ENCODE measurements at places on chromosomes 2 and 18. TPM values are rescaled to one million over a fixed set of nuclear protein-coding genes. Genes with fewer than 3 reads are reported as not detected.

DNA sequence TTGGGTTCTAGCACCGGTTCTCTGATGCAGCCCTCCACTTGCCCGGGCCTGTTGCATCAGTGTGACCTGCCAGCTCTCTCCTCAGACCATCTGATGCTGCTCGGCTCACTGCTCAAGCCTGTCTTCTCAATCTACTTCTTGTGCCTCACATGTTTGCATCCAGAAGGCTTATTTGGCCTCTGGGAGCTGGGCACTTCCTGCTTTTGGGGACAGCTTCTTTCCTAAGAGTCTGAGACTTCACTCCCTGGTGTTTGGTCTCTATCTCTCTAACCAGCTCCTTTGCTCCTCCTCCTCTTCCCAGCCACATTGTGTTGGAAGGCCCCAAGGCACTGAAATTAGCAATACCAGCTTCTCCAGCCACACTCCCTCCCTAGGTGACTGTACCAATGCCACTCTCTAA is 212.8 kb downstream of the CDCA7 start:
- H3K27ac ChIP-seq, result no peak overlapping the region
- H3K4me1 ChIP-seq, result peaks cover 9% of the 10 kb centered on the region
- no peak overlapping the region for H3K4me3 ChIP-seq
- no peaks in the 10 kb centered on the region for H3K36me3 ChIP-seq

DNA sequence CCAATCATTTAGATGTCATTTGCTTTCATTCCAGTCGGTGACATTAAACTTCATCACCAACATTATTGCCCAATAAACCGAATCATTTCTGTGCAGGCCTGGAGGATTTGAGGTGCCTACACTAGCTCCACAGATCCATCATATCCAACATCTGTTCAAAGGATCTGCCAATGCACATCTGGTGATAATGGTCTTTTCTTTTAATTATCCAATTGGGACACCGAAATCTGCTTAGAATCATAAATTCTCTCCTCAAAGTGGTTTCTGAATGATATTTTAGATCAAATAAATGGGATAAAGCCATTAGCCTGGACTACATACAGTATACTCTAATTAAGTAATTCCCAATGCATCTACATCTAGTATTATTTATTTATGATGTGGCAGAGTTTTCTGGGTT is 85.6 kb downstream of the ABCA12 start:
- H3K27ac ChIP-seq, result no peak overlapping the region
- no peak for DNase-seq
- H3K36me3 ChIP-seq, result no peaks in the 10 kb centered on the region
- H3K4me3 ChIP-seq, result no peak overlapping the region
- no peaks in the 10 kb centered on the region for H3K27me3 ChIP-seq

The TLX2 gene
- not detected for polyA plus RNA-seq

GRCh38 chr18:3525870-3526420 is 76.0 kb downstream of the TGIF1 start:
- H3K4me1 ChIP-seq, result no peaks in the 10 kb centered on the region
- DNase-seq, result no peak
- no peaks in the 10 kb centered on the region for H3K27me3 ChIP-seq
- H3K36me3 ChIP-seq, result no peaks in the 10 kb centered on the region
- no peak overlapping the region for H3K27ac ChIP-seq

- H3K36me3 ChIP-seq, result no peaks in the 10 kb centered on the region
- H3K27ac ChIP-seq, result no peak overlapping the region
These were observed 425.4 kb upstream of the TRIB2 start for GRCh38 chr2:12291303-12291702.

DNA sequence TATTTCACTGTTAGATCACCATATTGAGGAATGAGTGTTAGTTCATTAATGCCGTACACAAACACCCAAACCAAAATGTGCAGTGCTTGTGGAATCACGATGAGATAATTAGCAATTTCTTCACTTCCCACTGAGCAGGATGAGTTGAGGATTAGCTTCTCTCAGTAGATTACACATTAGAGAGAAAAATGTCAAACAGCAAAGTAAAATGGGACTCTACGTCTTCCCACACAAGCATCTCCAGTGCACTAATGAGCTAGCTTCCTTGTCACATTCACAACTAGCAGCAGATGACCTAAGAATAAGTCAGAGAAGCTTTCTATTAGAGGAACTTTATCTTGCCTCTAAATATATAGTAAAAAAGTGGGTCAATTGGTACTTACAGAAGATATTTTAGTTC is 926.9 kb downstream of the TSN start:
- H3K27me3 ChIP-seq, result no peaks in the 10 kb centered on the region
- no peak overlapping the region for H3K4me3 ChIP-seq
- H3K36me3 ChIP-seq, result no peaks in the 10 kb centered on the region
- H3K4me1 ChIP-seq, result no peaks in the 10 kb centered on the region

- H3K4me1 ChIP-seq, result no peaks in the 10 kb centered on the region
- DNase-seq, result no peak
- H3K36me3 ChIP-seq, result no peaks in the 10 kb centered on the region
- no peak overlapping the region for H3K27ac ChIP-seq
- no peak overlapping the region for H3K4me3 ChIP-seq
These were observed 84.1 kb downstream of the HS6ST1 start for GRCh38 chr2:128234613-128235012.

DNA sequence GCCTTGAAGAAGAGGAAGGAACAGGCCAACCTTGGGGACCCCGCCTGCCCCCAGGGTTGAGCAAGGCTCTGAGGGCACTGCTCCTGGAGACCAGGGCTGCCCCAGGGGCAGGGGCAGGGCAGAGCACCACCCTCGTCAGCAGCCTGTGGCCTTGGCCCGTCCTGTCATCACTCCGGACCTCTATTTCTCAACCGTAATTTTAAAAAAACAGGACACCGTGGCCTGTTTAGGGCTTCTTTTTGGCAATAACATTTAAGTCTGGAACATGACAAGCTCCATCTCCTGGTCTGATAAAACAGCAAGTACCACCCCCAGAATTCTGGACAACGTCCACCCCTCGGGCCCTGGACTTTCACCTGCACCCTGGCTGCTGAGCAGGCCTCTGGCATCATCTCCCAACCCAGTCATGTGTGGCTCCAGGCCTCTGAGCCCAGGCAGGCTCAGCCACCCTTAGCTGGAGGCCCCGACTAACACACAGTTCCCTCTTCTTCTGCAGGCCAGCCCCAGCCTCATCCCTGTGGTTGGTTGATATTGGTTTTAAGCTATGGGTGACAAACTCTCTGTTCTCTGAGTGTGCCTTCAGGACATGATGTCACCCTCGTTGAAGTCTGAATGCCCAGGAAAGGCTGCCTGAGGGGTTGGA is 22.6 kb upstream of the ID2 start:
- H3K4me3 ChIP-seq, result no peak overlapping the region
- H3K36me3 ChIP-seq, result no peaks in the 10 kb centered on the region
- DNase-seq, result no peak
- H3K27me3 ChIP-seq, result no peaks in the 10 kb centered on the region
- no peaks in the 10 kb centered on the region for H3K4me1 ChIP-seq
- no peak overlapping the region for H3K27ac ChIP-seq

- no peaks in the 10 kb centered on the region for H3K27me3 ChIP-seq
- DNase-seq, result no peak
These were observed 25.3 kb upstream of the SEMA4C start for GRCh38 chr2:96895032-96895745.

The KLHL41 gene
- polyA plus RNA-seq, result 0.87 TPM

The SLC30A3 gene
- polyA plus RNA-seq, result 0.15 TPM

The TMEM247 gene
- not detected for polyA plus RNA-seq

The NPAS2 gene
- 20.6 TPM for polyA plus RNA-seq

GRCh38 chr2:579961-580360 is 97.2 kb downstream of the TMEM18 start:
- no peak for DNase-seq
- no peak overlapping the region for H3K4me3 ChIP-seq
- no peak overlapping the region for H3K27ac ChIP-seq
- H3K4me1 ChIP-seq, result no peaks in the 10 kb centered on the region

- H3K27ac ChIP-seq, result peak overlapping the region; percentile 27
- no peaks in the 10 kb centered on the region for H3K27me3 ChIP-seq
- H3K4me1 ChIP-seq, result peaks cover 13% of the 10 kb centered on the region
- H3K4me3 ChIP-seq, result no peak overlapping the region
- no peaks in the 10 kb centered on the region for H3K36me3 ChIP-seq
- DNase-seq, result peak; percentile 44
These were observed 45.3 kb upstream of the ROCK2 start for GRCh38 chr2:11389551-11390398.

- H3K27ac ChIP-seq, result no peak overlapping the region
- no peak for DNase-seq
- no peak overlapping the region for H3K4me3 ChIP-seq
These were observed 44.5 kb downstream of the GREB1 start for GRCh38 chr2:11578081-11578948.

DNA sequence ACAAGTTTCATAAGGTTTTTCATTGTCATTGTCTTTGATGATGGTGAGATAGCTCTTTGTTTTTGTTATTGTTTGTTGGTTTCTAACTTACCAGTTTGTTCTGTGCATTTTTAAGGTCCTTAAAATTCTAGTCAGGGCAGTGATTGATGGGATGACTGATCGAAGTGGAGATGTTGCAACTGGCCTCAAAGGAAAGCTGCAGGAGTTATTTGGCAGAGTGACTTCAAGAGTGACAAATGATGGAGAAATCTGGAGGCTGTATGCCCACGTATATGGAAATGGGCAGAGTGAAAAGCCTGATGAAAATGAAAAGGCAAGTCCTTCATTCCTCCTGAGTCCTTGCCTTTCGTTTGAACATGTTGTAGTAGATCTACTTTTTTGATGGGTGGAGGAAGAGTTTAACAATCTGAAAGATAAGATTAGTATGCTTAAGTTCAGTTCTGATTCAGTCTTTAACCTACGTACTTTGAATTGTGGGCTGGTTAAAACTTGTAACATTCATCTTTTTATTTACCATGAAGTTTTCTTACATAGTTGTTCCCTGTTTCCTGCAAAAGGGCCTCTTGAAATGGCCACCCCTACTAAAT is 135.8 kb upstream of the LTBP1 start:
- no peak overlapping the region for H3K4me3 ChIP-seq
- H3K4me1 ChIP-seq, result no peaks in the 10 kb centered on the region
- no peaks in the 10 kb centered on the region for H3K27me3 ChIP-seq
- DNase-seq, result no peak
- H3K27ac ChIP-seq, result no peak overlapping the region
- no peaks in the 10 kb centered on the region for H3K36me3 ChIP-seq

GRCh38 chr18:3874581-3874980 is 424.6 kb downstream of the TGIF1 start:
- H3K27me3 ChIP-seq, result no peaks in the 10 kb centered on the region
- H3K4me1 ChIP-seq, result no peaks in the 10 kb centered on the region
- H3K4me3 ChIP-seq, result no peak overlapping the region
- DNase-seq, result no peak
- no peaks in the 10 kb centered on the region for H3K36me3 ChIP-seq

DNA sequence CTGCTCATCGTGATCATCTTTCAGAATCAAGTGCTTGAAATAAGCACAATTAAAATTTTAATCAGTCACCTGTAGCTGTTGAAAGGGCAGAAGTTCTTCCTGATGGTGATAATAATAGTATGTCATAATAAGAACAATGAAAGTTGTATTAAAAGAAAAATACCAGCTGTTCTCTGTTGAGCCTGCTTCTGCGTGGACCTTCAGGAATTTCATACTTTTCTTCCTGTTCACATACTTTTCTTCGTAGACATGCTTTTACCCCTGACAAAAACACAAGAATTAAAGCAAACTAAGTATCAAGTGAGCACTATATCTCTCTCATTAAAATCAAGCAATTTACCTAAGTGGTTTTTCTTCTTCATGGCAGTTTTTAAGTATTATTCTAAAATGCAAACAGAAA is 79.2 kb downstream of the BARD1 start:
- no peak for DNase-seq
- H3K27me3 ChIP-seq, result no peaks in the 10 kb centered on the region
- no peak overlapping the region for H3K4me3 ChIP-seq

DNA sequence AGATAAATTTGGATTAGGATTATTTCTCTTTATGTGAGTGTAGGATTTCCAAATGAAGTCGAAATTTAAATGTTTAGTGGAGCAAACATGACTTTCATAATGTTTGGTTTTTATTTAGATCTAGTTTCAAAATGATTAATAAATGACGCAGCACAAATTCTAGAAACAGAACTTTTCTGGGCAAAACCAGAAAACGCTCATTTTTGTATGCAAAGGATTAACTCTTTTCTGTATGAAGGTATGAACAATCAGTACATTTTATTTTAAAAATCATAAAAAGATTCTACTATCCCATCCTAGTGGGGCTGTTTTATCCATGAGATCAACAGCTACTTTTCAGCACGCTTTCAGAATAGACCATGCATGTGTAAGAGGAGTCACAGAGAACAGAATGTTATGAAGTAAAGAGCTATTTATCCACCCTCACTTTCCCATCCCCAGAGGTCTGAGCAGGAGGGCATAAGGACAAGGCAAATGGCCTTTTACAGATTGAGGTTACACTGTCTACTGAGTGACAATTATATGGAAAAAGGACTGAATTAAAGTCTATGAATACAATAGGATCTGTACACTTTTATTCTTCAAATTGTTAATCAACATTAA is 270.8 kb downstream of the ZEB2 start:
- H3K27me3 ChIP-seq, result no peaks in the 10 kb centered on the region
- H3K4me1 ChIP-seq, result no peaks in the 10 kb centered on the region
- no peak for DNase-seq

The MC5R gene
- not detected for polyA plus RNA-seq

- H3K27ac ChIP-seq, result no peak overlapping the region
- no peak overlapping the region for H3K4me3 ChIP-seq
- no peaks in the 10 kb centered on the region for H3K4me1 ChIP-seq
- DNase-seq, result no peak
- H3K27me3 ChIP-seq, result no peaks in the 10 kb centered on the region
- H3K36me3 ChIP-seq, result no peaks in the 10 kb centered on the region
These were observed 210.1 kb upstream of the RND3 start for GRCh38 chr2:150697596-150697995.

DNA sequence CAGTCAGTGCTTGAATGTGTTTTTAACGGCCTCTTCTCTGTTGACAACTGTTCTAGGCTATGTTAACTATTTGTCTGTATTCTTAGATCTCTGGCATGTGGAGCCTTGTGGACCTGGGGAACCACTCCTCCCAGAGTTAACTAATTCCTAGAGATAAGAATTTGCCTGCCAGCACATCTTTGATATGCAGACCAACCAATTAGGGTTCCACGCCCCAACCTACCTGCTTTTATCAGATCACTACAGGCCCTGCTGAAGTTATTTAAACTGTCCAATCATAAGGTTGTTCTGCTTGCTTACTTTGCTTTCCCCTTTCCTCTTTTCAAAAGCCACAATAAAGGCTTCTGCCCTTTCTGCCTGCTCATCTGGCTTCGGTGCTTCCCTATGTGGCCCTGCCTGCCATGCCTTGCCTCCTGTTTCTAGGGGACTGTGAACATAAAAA is 8.5 kb upstream of the CYBRD1 start:
- H3K4me3 ChIP-seq, result no peak overlapping the region
- H3K36me3 ChIP-seq, result no peaks in the 10 kb centered on the region
- H3K4me1 ChIP-seq, result no peaks in the 10 kb centered on the region
- H3K27me3 ChIP-seq, result no peaks in the 10 kb centered on the region

GRCh38 chr18:1292167-1292566 is 387.5 kb downstream of the ADCYAP1 start:
- H3K4me3 ChIP-seq, result no peak overlapping the region
- peak overlapping the region; percentile 33 for H3K27ac ChIP-seq
- H3K27me3 ChIP-seq, result no peaks in the 10 kb centered on the region
- no peaks in the 10 kb centered on the region for H3K4me1 ChIP-seq
- H3K36me3 ChIP-seq, result no peaks in the 10 kb centered on the region

The WNT6 gene
- 0.38 TPM for polyA plus RNA-seq
